Endodermal cell (in vitro differentiated cells): ENCODE measurements at places on chromosomes 16 and 17.

DNA sequence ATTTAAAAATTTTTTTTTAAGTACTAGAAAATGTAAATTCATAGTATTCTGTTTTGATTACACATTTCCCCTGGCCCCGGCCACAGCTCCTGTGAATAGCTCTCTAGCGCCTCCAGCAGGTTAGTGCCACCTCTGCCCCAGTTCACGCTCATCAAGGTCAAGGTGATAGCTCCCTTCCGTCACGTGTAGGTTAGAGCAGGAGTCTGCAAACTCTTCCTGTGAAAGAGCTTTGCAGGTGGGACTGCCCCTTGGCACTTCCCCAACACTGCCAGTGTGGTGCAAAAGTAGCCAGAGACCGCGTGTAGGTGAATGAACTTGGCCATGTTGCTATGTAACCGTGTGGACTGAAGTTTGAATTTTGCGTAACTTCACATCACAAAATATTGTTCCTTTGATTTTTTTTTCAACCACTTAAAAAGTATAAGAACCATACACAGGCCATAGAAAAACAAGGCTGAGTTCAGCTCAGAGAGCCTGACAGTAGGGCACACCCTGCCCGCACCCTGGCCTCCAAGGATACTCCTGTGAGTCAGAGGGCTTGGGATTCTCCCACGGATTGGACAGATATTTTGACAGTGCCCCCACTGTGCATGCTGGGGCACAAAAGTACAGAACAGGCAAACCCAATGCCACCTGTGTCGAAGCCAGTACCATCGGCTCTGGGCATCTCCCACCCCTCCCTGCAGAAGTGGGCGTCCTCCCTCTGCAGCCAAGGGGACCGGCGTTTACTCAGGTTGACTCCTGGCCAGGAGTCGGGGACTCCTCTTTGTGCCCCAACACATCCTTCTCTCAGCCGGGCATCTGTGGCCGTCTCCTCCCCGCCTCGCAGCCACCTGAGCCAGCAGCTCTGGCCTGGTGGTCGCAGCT is 92.0 kb upstream of the CHMP6 start:
- DNase-seq, result peak; percentile 96

GRCh38 chr16:87375426-87376135 is 8.0 kb downstream of the FBXO31 start:
- no peak for DNase-seq

GRCh38 chr17:63950940-63951907 is 19.1 kb upstream of the CD79B start:
- peak; percentile 95 for DNase-seq

- DNase-seq, result no peak
These were observed 20.9 kb downstream of the MXRA7 start for GRCh38 chr17:76689859-76690258.

DNA sequence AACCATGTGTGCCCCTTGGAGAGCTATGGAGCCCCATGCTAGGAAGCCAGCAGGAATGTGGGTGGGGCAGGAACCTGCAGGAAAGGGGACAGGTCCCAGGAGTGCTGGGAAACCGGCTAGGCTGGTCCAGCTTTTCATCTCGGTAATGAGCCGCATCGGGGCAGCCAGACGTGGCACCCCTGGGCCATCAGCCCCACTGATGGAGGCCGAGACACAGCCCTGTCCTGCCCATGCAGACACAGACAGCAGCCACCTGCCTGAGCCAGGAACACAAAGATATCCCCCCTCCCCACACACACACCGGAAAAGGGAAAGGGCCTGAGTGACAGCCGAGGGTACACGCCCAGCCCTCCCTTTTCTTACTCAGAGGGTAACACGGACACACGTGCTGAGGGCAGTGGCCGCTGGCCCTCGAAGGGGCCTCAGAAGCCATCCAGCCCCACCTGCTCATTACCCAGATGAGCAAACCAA is 18.1 kb downstream of the PPL start:
- peak; percentile 63 for DNase-seq

DNA sequence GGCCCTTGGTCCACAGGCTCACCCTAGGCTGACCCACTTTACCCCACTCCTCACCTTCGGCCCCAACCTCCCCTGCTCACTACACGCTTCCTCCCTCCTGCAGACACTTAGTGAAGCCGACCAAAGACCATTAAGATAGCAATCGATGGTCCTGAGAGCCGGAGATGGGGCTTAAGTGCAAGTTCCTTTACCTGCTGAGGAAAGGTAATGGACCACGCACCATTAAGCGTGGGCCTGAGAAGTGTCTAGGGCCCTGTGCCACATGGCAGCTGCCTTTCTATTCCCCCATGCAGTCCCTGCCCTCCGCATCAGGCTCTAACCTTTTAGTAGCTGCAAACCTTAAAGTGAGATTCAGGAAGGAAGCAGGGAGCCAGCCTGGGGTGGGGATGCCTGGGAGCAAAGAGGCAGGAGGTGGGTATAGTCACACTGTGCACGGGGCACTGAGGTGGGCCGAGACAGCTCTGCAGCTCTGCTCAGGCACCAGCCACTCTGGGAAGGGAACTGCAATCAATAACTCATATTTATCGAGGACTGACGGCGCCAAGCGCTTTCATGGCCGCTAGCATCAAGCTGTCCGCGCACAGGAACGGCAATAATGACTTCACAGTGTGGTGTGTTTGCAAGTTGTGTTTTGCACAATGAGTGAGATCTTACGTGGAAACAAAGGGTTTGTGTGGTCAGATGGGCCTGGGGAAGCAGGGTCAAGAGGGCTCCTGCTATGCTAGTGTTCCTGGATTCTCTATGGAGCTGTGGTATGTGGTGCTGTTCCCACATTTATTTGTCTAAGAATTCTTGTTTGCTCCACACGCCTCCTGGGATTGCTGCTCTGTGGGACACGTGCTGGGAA is 84.9 kb upstream of the CDC42EP4 start:
- DNase-seq, result no peak

GRCh38 chr16:23424292-23424958 is 28.6 kb downstream of the COG7 start:
- DNase-seq, result no peak

GRCh38 chr17:55254375-55254774 is 10.4 kb upstream of the HLF start:
- DNase-seq, result no peak

GRCh38 chr17:76246080-76247066 is 6.1 kb upstream of the RNF157 start:
- peak; percentile 53 for DNase-seq

- no peak for DNase-seq
These were observed 48.9 kb upstream of the DOC2B start for GRCh38 chr17:230395-230770.

GRCh38 chr16:20094157-20094556 is 20.5 kb upstream of the GPR139 start:
- no peak for DNase-seq

DNA sequence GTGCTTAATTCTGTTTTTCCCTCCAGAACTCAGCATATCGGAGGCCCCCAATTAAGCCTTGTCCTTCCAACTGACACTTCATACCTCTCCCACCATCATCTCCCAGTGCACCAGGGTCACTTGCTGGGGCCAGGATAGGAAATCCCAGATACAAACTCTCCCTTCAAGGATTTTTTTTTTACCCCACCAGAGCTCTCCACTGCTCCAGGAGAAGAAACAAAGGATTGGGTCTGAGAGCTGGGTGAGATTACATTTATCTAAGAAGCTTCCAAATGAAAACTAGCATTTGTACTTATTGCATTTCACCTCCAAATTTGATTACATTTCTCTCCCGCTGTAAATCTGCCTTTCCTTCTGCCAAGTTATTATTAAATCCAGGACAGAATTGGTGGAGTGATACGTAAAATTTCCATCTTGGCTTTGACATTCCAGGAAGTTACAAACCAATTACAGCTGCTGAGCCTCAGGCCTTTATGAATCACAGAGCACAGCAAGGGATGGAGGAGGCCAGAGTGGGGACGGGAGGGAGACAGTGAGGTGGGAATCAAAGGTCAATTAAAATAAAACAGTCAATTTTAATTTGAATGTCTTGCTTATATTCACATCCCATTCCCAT is 123.5 kb downstream of the USP31 start:
- DNase-seq, result no peak

GRCh38 chr16:48029768-48030167 is 126.0 kb downstream of the ABCC12 start:
- no peak for DNase-seq

- DNase-seq, result no peak
These were observed 55.1 kb upstream of the CNTNAP4 start for GRCh38 chr16:76222087-76222486.

- DNase-seq, result no peak
These were observed 47.2 kb upstream of the ICAM2 start for GRCh38 chr17:64067657-64068056.

DNA sequence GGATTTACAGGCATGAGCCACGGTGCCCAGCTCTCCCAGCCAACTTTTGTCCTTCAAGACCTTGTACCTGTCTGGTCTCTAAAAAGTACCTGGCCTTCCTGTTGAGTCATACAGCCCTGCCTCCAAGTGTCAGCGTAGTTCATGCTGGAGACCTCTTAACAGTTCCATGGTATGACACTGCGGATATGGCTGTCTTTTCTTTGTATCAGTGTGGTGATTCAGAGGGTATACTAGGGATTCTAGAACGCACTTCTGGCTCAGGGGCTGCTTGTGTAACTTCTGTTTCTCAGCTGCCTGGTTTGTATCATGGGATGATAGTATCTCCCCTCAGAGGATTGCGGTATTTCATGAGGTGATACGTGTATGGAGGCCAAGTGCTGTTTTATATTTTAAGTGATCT is 2.0 kb upstream of the TMEM11 start:
- DNase-seq, result no peak

DNA sequence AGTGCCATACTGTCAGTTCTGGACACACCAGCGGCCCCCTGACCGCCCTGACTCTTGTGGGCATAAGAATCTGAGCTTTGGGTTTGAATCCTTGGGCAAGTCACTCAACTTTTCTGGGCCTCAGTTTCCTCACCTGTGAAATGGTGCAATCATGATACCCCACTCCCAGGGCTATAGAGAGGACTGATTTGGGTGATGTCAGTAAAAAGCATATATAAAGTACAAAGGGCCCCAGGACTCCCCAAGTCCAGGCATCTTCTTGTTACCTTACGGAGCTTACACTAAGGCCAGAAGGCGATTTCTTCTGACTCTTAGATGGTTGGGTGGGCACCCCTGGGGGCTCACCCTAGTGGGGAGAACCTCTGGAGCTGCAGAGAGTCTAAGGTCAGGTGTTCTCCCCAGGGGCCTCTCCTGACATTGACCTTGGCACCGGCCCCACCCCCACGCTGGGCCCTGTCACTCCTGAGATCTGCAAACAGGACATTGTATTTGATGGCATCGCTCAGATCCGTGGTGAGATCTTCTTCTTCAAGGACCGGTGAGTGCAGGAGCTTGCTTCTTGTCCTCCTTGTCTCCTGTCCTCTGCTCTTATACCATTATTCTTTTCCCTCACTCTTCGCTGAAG is 13.9 kb downstream of the MMP2 start:
- DNase-seq, result peak; percentile 13

- DNase-seq, result peak; percentile 82
These were observed 5.5 kb downstream of the CCDC182 start for GRCh38 chr17:57739402-57740234.

DNA sequence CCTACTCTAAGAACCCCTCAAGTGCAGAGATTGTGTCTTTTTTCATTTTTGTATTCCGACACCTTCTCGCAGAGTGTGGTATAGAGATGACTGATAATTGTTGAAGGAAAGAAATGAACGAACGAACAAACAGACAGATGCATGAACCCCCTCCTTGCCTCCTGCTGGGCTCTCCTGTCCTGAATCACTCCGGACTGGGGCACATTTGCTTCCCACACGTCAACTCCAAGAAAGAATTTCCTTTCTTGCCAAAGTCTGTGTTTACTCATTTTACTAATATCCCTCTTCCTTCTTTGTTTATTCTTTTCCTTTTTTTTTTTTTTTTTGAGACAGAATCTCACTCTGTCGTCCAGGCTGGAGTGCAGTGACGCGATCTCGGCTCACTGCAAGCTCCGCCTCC is 37.5 kb upstream of the BHLHA9 start:
- no peak for DNase-seq

GRCh38 chr16:10964891-10965326 is 20.5 kb downstream of the CLEC16A start:
- DNase-seq, result no peak

DNA sequence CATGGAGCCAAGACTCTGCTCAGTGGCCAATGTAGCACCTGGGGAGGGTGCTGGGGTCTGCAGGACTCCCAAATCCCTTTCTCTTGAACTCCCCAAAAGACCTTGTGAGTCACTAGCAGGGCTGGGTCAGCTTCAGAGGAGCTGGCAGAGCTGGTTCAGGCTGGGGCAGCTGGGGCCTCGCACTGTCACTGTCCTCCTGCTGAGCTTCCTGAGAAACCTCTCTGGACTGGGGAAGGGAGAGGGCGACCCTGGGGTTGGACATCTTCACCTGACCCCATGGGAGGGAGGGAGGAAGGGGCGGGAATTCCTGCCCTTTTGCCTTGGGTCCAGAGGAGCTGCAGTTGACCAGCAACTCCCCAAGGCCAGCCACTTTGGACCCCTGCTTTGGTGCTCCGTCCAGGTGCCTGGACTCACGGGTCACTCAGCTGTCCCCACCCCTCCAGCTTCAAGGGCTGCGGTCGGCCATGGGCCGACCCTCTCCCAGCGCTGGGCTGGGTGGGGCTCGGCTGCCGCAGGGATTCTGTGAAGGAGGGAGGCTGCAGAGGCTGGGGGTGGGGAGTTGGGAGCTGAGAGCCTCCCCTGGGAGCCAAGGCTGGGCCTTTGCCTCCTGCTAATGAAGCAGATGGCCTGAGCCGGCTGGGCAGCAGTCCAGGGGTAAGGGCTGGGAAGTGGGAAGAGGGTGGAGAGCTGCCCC is 9.2 kb downstream of the FMNL1 start:
- DNase-seq, result peak; percentile 67

- DNase-seq, result no peak
These were observed 16.9 kb upstream of the GAS7 start for GRCh38 chr17:10215286-10215685.

GRCh38 chr17:74214484-74215341 is 1.3 kb downstream of the TTYH2 start:
- DNase-seq, result no peak

DNA sequence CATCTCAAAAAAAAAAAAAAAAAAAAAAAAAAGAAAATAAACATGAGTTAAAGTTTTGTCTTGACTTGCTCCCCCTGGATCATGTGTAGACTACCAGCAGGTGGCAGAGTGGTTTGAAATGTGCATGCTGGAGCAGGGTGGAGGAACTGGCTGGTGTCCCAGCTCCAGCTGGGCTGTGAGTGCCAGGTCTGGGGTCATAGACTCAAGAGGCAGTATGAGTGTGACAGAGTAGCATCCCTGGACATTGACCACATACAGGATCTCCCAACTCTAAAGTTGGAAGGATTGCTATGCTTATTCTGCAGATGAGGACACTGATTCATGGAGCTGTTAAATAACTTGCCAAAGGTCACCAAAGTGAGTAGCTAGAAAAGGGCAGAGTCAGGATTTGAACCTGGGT is 198.0 kb upstream of the MPHOSPH6 start:
- DNase-seq, result peak; percentile 76
